Stomach (tissue), 19 donors: ENCODE measurements at places on chromosomes 6 and 20. TPM values are rescaled to one million over a fixed set of nuclear protein-coding genes. Genes with fewer than 3 reads are reported as not detected.

DNA sequence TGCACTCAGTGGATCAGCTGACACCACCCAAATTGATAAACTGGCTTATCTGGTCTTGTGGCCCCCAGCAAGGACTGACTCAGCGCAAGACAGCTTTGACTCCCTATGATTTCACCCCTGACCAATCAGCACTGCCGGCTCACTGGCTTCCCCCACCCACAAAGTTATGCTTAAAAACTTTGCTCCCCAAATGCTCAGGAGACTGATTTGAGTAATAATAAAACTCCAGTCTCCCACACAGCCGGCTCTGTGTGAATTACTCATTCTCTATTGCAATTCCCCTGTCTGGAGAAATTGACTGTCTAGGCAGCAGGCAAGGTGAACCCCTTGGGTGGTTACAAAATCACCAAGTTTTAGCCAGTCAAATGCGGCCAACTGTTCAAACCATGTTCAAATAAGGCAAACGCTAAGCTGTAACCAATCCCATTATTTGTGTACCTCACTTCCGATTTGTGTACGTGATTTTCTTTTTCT lies 32.5 kb downstream of the SLC22A2 start:
- no peak for DNase-seq

DNA sequence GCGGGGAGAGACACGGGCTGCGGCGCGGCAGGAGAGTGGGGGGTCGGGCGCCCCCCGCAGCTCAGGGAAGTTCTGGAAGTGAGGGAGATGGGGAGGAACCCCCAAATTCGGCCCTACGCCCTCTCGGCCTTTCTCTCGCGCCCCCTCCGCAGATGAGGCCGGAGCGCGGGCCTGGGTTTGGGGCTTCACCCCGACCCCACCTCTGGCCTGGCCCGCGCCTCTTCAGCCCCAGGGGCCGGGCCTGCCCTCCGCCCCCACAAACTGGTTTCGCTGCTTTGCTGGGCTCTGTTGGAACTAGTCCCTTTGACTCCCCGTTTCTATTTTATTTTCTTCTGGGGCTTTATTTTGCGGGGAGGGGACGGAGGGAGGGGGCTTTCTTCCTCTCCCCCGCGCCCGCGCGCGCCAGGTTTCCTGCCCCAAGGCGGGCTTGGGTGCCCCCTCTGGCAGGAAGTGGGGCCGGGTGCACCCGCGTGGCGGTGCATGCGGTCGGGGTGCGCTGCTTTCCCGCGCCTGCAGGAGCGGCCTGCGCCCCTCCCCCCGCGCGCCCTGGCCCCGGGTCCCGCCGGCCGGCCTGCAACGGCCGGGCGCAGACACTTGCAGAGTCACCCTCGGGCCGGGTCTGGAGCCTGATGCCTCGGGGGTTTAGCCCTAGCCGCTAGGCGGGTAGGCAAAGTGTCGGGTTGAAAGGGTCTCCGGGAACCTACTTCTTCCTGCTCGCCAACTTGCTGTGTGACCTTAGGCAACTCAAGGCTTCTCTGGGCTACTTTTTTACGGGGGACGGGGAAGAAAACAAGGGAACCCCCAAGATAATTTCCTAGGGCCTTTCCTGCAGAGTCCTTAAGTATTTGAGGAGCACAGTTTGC lies 1.3 kb downstream of the HMGA1 start:
- DNase-seq: peak; percentile 84

GRCh38 chr6:83480470-83480869 lies 31.9 kb upstream of the PRSS35 start:
- no peak for DNase-seq

- no peak for DNase-seq
These were observed 52.3 kb upstream of the IFNGR1 start for GRCh38 chr6:137271245-137272183.

GRCh38 chr20:53411891-53412290 lies 181.7 kb downstream of the ZNF217 start:
- no peak for DNase-seq

- no peak for DNase-seq
These were observed 56.4 kb upstream of the SLC22A1 start for GRCh38 chr6:160065200-160065599.

DNA sequence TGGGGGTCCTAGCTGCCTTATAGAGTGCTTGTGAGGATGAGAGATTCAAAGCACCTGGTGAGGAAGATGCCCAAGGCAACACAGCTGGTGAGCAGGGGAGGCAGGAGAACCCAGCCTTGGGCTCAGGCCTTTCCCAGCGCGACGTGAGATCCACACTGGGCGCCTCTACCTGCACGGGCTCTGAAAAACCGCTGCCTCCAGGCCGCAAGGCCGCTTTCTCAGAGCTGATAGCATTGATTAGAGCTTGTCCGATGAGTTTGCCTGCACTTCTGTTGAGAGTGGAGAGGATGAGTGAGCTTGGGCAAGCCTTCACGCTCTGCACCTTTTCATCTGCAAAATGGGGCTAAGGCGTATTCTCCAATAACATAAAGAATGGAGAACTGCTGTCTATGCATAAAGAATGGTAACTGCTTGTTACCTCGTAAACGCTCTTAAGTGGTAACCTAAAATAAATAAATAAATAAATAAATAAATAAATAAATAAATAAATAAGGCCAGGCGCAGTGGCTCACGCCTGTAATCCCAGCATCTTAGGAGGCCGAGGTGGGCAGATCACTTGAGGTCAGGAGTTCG lies 916 bp downstream of the PABPC1L start:
- DNase-seq: no peak

GRCh38 chr6:75775219-75775618 lies 26.2 kb downstream of the MYO6 start:
- DNase-seq: no peak

DNA sequence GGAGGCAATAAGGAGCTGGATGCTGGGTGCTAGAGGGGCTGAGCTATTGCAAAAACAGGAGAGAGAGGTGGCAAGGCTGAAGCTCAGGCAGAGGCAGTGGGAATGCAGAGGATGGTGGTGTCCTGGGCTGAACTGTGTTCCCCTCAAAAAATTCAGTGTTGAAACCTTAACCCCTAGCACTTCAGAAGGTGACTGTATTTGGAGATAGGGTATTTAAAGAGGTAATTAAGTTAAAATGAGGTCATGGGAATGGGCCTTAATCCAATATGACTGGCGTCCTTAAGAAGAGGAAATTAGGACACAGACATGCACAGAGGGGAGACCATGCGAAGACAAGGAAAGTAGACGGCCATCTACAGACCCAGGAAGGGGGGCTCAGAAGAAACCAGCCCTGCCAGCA lies 11.5 kb upstream of the MMP9 start:
- no peak for DNase-seq

GRCh38 chr6:111222341-111222740 lies 135.0 kb downstream of the SLC16A10 start:
- DNase-seq: no peak

DNA sequence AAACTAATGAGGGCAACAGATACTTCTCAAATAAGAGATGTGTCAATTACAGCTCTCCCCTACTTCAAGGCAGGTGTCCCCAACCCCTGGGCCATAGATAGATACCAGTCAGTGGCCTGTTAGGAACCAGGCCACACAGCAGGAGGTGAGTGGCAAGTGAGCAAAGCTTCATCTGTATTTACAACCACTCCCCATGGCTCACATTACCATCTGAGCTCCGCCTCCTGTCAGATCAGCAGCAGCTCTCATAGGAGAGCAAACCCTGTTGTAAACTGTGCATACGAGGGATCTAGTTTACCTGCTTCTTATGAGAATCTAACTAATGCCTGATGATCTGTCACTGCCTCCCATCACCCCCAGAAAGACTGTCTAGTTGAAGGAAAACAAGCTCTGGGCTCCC lies 422.1 kb downstream of the GJA1 start:
- DNase-seq: no peak

DNA sequence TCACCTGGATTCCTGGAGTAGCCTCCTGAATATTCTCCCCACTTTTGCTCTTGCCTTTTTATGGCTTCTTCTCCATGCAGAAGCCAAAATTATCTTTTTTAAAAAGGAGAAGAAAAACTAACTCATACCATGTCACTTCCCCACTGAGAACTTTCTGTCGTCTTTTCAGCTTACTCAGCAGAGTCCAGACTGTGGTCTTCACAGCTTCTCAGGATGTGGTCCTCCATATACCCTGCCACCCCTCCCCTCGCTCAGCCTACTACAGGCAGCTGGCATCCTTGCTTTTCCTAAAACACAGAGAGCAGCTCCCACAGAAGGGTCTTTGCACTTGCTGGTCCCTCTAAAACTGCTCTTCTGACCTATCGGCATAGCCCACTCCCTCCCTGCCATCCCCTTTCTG lies 89.4 kb upstream of the ISM1 start:
- no peak for DNase-seq

DNA sequence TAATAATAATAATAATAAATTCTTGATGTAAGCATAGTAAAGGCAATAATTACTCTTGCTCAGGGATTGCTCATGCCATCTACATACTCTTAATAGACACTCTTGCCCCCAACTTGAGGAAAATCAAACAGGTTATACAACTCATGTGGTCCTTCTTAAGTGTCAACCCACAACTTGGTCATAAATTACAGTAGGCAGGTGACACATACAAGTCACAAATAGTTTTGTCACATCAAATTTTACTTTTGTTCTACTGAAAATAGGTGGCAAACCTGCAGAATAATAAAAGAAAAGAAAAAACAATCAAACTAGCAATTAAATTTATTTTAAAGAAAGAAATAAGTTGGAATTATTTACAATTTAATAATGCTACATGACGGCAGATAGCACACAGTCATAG lies 1.6 kb downstream of the ME1 start:
- DNase-seq: no peak

- no peak for DNase-seq
These were observed 115.3 kb downstream of the TRERF1 start for GRCh38 chr6:42336431-42336830.

GRCh38 chr6:26594131-26594498 lies 2.6 kb upstream of the ABT1 start:
- no peak for DNase-seq

DNA sequence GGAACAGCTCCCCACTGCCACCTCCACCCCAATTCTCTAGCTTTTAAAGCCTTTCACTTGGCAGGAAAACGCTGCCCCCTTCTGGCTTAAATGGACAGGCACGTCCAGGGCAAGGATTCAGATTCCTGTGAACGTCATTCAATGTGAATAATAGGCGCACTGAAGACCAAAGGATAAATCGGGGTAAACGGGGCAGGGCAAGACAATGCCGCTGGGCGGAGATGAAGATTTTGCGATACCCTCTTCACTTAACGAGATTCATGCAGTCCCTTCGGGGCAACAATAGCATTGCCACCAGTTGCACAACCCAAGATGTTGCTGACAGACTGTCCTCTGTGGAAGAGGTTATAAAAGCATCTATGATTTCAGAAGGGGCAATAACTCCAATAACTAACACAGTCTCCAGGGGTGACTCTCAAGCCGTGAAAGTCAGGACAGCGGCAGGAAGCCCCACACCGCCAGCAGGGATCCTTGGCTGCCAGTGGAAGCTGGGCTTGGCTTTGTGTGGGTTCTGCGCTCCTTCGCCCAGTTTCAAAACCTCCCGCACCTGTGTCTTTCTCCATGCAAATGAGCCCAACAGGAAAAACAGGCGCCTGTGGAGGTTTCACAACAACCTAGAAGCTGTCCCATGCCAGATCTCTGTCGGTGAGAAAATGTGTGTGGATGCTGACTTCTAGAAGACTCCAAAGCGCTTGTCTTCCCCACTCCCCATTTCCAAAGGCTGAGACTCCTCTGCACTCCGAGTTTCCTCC lies 291.8 kb downstream of the BMP7 start:
- DNase-seq: peak; percentile 70

DNA sequence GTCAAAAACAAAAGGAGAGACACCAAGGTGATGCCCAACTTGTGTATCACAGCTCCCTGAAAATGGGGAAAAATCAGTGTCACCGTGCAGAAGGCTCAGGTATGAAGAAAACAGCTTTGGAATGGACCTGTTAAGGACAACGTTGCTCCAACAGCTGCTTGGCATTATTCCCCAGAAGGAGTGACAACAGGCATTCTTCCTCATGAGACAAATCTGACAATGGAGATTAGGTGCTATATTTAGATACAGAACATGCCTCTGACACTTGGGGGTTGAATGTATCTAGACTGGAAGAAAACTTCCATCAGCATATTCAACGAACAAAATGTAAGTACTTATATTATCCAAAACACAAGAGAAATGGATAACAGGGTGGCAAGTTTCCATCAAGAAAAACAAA lies 87.7 kb downstream of the MBOAT1 start:
- no peak for DNase-seq

GRCh38 chr20:34312544-34313217 lies 9.5 kb upstream of the AHCY start:
- DNase-seq: peak; percentile 89

DNA sequence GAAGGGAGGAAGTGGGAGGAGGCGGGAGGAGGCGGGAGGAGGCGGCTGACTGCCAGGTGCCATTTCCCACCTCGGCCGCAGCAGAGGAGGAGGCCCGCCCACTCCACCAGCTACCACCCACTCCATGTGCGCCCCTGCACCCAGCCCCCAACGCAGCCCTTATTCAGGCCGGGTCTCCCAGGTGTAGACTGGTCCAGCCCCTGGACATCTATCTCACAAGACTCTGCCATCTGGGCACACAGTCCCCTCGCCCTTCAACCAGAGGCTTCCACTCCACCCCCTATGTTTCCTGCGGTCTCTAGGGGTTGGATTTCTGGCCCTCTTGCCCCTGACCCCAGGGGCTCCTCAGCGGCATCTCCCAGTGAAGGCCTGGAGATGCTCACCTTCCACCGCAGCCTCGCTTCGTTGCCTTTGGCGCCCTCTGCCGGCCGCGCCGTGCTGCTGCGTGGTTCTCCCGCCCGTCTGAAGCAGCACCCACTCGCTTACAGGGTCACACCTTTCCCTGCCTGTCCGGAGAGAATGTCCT lies 32.6 kb upstream of the FAM83D start:
- DNase-seq: peak; percentile 75

- DNase-seq: peak; percentile 84
These were observed 2.8 kb upstream of the TOMM6 start for GRCh38 chr6:41784581-41785171.

GRCh38 chr6:20402092-20402341 lies 338 bp downstream of the E2F3 start:
- no peak for DNase-seq

DNA sequence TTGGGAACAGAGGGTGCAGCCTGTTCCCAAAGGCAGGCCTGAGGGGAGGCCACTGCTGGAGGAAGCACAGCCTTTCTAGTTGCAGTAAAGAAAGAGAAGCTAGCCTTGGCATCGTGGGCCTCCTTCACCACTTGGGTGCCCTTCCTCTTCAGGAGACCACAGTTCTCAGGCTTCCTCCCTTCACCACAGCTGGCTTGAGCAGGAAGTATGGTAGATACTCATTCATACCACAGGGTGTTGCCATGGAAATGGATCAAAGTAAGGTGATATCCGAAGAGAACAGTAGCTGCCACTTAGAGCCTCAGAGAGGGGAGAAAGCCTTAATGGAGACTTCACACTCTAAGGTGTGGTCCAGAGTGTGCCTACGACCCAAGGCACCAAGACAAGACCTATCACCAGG lies 120.4 kb upstream of the RIPOR2 start:
- no peak for DNase-seq

GRCh38 chr20:16563066-16563806 lies 10.0 kb downstream of the KIF16B start:
- DNase-seq: no peak

GRCh38 chr6:120869397-120869796 lies 464.9 kb downstream of the TBC1D32 start:
- peak; percentile 50 for DNase-seq

Gene SMPD2
- total RNA-seq: 16.3 TPM

Gene FLRT3
- total RNA-seq: not detected

Gene GUCA1A
- total RNA-seq: not detected

Gene C6orf58
- not detected for total RNA-seq

Gene MLN
- total RNA-seq: not detected

Gene MCCD1
- total RNA-seq: not detected

Gene BMP6
- total RNA-seq: 6.2 TPM

Gene PPP1R16B
- total RNA-seq: 7.1 TPM

Gene NR2E1
- total RNA-seq: not detected

Gene LGSN
- total RNA-seq: not detected

Gene BTN1A1
- total RNA-seq: not detected

Gene ESR1
- not detected for total RNA-seq
